ENCODE measurements at places on chromosomes 7 and 10.

DNA sequence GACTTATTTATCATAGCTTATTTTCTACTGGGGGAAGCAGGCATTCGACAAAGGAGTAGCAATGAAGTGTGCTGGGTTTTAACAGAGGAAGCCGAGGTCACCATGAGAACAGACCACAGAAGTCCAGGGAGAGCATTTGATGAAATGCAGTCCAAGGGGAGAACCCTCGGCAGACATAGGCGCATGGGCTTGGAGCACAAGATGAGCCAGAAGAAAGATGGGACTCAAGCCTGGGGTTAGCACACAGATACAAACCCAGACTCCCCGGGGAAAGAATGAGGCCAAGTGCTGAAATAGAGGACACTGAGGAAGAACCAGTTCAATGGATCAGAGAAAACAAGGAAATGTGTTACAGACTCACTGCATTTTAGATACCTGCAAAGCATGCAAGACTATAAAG, 209.5 kb downstream of the FAM107B start:
- DNase-seq, result no peak

DNA sequence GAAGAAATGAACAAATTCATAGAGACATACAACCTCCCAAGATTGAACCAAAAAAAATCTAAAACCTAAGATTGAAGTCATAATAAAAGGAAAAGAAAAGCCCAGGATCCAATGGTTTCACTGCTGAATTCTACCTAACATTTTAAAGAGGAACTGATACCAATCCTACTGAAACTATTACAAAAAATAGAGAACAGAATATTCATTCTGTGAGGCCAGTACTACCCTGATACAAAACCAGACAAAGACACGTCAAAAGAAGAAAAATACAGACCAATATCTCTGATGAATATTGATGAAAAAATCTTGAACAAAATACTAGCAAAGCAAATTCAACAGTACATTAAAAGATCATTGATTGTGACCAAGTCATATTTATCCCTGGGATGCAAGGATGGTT, 128.5 kb upstream of the STEAP1 start:
- DNase-seq, result no peak

DNA sequence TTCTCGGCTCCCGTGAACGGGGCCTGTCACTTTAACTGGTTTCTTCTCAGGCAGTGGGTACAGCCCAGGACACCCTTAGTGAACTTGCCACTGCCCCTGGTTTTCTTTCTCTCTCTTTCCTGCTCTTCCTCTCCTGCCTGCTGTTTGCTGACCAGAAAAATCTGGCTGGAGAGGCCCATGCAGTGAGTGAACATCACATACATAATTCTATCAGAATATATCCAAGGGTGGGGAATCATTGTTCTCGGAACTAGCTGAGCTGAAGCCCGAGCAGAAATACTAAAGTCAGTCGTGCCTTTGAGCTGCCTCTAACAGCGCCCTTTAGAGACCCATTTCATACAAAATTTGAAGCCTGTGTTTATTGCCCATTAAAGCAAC, 501.5 kb upstream of the GALNT17 start:
- DNase-seq, result no peak

GRCh38 chr7:141073173-141073640, 657 bp upstream of the TMEM178B start:
- no peak for DNase-seq

DNA sequence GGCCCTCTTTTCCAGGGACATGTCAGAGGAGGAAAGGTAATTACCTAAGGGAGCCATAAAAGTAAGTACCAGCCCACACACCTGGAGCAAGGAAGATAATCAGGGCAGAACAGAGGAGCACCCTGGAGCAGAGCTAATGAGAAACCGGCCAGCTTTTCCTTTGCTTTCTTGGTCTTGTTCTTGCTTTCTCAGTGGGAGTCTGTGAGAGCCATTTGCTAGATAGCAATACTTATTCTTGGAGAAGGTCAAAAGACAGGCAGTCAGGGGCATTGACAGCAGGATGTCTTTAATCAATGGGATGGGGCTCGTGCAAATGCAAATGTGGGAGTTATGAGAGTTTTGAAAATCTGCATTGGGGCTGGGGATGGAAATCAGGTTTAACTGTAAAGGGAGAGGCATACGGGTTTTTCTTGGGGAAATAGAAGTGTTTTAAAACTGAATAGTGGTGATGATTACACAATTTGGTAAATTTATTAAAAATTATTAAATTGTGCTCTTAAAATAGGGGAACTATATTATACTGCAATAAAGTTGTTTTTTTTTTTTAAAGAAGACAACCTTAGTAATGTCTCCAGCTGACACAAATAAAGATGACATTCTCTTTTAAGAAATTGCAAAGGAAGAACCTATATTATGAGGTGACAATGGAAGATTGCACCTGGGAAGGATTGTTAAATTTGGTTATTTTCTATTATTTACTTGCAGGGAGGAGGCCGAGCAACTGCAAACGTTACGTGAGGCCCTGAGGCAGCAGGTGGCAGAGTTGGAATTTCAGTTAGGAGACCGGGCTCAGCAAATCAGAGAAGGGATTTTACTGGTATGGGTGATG, 35.6 kb upstream of the PPP1R17 start:
- DNase-seq, result no peak

DNA sequence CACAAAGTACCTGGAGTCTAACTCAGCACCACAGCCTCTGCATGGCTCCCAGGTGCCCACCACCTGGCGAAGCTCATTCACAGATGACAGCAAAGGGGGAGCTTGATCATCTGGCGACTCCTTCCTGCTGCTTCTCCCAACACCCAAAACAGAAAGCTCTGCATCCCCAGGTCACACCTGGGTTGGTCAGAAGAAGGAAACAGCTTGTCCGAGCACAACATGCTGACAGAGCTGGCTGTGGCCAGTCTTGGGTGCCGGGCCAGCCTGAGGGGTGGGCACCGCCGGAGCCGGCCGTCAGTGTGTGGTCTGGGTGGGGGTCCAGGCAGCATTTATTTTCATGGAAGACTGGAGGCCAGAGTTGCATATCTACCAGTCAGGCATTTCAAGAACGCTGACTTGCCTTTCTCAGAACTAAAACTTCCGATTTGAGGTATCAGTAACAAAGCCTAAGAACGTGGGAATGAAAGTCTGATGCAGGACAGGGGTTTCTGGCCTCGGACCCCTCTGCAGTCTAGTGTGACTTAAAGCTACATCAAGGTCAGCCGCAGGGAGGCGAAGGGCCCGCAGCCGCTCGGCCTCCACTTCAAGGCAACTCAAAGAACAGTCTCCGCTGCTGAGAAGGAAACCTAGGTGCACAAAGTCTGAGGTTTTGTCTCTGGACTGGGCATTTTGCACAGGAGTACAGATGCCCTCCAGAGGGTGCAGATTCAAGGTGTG, 109.6 kb downstream of the CYTH3 start:
- DNase-seq, result no peak

DNA sequence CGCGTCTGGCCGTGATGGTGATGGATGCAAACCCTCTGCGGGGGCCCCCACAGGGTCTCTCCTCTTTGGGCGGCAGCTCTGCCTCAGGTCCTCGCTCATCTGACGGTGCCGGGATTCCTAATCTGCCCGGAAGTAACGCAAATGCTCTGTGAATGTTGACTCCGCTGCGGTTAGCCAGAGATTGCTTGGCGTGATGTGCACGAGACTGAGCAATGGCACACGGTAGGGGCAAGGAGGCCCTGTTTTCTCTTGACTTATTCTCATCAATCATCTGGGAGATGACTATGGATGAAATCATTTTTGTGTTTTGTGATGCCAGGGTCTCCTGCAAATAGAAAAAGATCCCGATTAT, 116.5 kb upstream of the ADAM12 start:
- DNase-seq, result no peak

DNA sequence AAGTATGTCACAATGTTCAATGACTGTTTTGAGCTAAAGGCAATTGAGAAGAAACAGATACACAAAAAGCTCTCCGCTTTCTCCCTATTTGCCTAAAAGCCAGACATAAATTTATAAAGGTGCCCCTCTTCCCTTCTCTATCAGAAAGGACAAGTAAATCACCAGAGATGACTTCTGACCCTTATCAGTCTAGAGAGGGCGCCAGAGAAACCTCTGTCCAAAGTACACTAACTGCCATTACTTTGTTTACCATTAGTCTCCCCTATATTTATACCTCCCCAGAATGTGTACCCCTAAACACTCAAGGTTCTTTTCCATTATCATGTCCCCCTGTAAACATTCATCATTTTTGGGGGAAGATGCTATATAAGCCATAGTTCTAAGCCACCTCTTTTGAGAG, 49.3 kb downstream of the TPK1 start:
- DNase-seq, result peak; percentile 6

DNA sequence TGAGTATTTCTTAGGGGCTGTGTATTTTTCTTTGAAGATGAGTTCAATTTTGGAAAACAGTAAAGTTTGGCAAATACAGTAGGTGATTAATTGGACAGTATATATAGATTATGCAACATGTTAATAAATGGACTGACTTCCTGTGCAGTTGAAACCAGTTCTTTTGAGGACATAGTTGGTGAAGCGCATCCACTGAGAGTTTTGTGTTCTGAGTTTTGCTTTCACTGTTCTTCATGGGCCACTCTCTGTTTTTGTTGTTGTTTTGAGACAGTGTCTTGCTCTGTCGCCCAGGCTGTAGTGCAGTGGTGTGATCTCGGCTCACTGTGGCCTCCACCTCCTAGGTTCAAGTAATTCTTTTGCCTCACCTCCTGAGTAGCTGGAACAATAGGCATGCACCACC, 109.0 kb downstream of the SDHAF3 start:
- DNase-seq, result no peak

GRCh38 chr10:20091698-20092097, 275.5 kb downstream of the PLXDC2 start:
- DNase-seq, result no peak

- no peak for DNase-seq
Measured at GRCh38 chr7:158432369-158433341, 155.0 kb downstream of the PTPRN2 start.

- peak; percentile 8 for DNase-seq
Measured at GRCh38 chr10:62373995-62374861, at the start of gene ZNF365. Gene ZNF365, plus strand, starts transcription at chr10:62374369. Its CDS starts 1,825 bp downstream, at chr10:62376194.

GRCh38 chr7:98613601-98614425, 3.3 kb upstream of the NPTX2 start:
- DNase-seq, result no peak

All from HCT116 (cell line).